ENCODE measurements at places on chromosomes 11 and 22. TPM values are rescaled to one million over a fixed set of nuclear protein-coding genes. Genes with fewer than 3 reads are reported as not detected.

OR52H1 gene
- 1.0 TPM for total RNA-seq

OLFML1 gene
- total RNA-seq, result 11.0 TPM

OR1S2 gene
- total RNA-seq, result not detected

- no peak for DNase-seq
Observed at GRCh38 chr11:95365348-95365747, 134.3 kb upstream of the SESN3 start.

GRCh38 chr11:65897020-65897471, 3.1 kb downstream of the FOSL1 start:
- DNase-seq, result no peak

- DNase-seq, result no peak
Observed at GRCh38 chr22:27723158-27723557, 78.4 kb downstream of the MN1 start.

DNA sequence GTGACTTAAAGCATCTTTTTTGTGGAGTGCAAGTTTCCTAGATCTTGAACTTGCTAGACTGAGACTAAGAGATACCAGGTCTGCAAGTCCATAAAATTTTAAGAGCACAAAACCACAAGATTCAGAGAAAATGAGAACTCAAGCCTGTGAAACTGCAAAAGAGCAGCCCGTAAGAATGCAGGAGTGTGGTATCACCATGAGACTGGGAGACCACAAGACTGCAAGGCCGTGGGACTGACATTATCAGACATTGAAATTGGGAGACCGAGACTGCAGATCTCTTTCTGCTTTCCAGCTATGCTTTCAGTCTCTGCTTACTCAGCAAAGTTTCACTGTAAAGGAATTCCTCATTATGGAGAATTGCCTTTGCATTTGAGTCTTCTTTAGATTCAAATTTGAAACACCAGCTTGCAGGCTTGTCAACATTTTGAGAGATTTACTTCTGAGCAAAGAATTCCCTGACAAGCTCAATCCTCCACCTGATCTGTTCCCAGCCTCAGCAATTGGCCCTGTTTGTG, 621.2 kb downstream of the KCNA4 start:
- no peak for DNase-seq

DNA sequence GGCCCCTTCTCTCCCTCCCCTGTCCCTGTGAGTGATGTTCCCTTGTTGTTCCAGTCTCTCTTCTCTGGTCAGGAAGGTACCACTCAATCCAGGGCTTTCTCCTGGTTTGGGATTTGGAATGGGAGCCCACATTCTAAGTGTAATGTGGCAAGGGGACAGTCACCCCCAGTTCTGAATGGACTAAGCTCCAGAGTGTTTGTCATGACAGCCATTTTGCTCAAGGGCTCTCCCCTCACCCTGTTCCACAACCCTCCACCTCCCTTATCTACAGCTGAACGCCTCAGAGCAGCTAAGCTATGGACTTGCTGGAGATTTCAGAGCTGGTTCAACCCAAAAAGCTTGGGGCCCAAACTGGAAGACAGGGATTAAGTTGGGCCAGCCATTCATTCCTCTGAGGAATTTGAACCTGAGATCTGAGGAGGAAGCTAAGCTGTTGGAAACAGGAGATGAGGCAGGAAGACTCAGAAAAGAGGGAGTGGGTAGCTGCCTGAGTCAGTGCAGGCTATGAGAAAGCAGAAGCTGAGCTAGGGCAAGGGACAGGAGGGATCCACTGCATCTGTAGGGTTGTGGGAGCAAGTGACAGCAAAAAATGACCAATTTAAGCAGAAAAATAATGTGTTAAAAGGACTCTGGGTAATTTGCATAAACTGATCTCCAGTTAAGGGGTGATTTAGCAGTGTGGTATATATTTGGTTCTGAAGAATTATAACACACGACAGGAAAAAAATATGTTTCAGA, 22.9 kb upstream of the FCHSD2 start:
- DNase-seq, result no peak

Measured in thyroid gland (tissue), 4 donors.